H1 (cell line): ENCODE measurements at places on chromosomes 11 and 22. TPM values are rescaled to one million over a fixed set of nuclear protein-coding genes. Genes with fewer than 3 reads are reported as not detected.

The XKR3 gene
- polyA plus RNA-seq = not detected in 2 replicates

The SLC22A12 gene
- not detected in 2 replicates for polyA plus RNA-seq

The VWCE gene
- polyA plus RNA-seq = 9.5 and 16.8 TPM in 2 replicates

The GRAP2 gene
- polyA plus RNA-seq = 0.08 and 0.19 TPM in 2 replicates
